ENCODE measurements at places on chromosomes 2 and 18.
A peak's percentile ranks its signal among the peaks of the same experiment; 100 is the strongest.

GRCh38 chr18:37435996-37436395 lies 129.6 kb downstream of the CELF4 start:
- no peak for DNase-seq

- no peak for DNase-seq
Observed at GRCh38 chr18:48548011-48548771, 9.4 kb downstream of the CTIF start.

DNA sequence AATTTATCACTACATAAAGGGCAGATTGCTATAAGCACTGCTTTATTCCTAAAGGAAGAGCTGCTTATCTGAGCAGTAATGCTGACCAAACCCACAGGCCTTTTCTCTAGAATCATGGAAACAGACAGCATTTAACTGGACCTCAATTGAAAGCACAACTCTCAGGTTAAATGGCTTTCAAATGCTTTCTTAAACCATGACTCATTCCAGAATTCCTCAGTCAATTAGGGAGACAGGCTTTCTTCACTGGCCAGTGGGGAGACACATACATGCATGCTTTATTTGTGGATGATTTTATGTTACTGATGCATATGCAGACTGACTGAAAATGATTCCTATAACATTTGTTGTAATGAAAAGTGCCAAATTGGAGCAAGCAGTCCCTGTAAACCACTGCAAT lies 114.6 kb downstream of the ACVR1 start:
- DNase-seq: no peak

DNA sequence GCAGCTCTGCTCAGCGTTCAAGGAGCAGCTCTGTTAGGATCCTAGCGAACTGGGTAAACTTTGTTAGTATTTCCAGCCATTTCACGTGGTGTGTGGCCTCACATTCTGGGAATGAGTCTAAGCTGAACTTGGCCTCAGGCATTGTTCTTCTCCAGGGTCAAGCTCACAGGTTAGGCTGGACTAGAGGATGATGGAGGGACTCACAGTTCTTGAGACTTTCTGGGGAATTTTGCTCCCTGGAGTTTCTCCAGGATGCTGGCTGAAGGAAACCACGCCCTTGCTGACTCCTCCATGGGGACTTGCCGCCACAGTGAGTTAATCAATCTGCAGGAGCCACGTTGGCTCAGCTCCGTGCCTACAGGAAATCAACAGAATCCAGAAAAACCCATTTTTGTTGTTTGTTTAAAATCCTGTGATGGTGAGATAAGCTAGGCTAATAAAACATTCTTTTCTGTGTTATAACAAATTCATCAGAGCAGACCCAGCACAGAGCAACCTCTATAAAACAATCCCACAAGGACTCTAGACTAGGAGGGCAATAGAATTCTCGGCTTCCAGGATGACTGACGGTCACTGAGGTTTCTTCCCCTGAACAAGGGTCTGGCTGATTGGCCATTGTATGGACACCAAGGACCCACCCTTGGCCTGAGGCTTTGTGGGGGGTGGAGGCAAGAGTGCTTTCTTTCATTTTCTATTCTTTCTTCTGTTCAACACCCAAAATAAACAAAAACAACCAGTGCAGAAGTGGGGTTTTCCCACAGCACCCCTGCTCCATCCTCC lies 12.6 kb downstream of the CNDP1 start:
- no peak for DNase-seq

DNA sequence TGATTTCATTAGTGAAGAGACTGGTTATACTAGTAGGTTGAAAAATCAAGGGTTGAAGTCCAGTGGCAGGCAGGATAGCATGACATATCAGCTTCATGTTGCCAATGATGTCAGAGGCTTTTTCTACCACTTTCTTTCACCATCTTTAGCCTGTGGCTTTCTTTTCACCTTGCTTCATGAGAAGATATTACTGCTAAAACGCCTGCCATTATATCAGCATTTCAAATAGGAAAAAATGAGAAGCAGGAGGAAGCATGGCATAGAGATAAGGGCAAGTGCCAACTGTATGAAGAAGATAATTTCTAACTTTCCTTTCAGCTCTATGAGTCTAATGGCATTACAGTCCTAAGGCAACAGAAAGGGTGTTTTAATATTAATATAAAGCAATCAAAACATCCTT lies 270.2 kb upstream of the SYT4 start:
- DNase-seq: peak; percentile 58

- DNase-seq: no peak
Observed at GRCh38 chr2:6352247-6352646, 513.5 kb downstream of the CMPK2 start.

DNA sequence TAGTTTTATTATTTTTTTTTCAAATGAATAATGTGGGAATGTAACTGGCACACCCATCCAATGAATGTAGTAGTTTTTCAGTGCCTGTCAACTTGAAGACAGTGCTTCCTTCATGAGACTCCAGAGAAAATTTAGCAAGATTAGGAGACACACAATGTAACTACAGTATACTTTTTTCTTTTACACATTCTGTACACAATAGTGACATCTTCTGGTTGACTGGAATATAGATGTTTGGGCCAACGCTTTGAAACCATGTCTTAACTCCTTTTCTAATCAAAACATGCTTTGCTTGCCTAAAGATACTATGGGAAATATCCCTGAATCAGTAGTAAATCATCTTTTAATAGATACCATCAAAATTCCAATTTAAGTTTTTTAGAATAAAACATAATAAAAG lies 229.5 kb upstream of the ZC3H15 start:
- peak; percentile 79 for DNase-seq
